Neural crest cell (in vitro differentiated cells): ENCODE measurements at places on chromosomes 12 and 14.
A peak's percentile ranks its signal among the peaks of the same experiment; 100 is the strongest.

DNA sequence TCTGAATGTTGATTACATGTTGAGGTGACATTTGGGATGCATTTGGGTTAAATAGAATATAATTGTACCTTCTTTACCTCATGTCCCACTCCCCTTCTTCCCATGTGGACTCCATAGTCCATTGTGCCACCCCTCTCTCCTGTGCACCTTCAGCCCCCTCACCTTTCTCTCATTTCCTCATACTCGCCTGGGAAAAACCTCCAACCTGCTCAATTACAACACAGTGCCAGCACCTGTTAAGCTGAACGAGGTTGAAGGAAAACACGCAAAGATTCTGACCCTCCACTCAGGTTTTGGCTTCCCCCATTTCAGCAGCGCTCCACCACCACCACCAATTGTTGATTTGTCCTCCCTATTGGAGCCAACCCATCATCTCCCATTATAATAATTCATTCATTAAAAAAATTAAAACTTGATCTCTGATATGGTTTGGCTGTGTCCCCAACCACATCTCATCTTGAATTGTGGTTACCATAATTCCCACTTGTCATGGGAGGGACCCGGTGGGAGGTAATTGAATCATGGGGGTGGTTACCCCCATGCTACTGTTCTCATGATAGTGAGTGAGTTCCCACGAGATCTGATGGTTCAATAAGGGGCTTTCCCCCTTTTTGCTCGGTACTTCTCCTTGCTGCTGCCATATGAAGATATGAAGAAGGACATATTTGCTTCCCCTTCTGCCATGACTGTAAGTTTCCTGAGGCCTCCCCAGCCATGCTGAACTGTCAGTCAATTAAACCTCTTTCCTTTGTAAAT, 33.7 kb upstream of the PPP2R5C start:
- no peak for DNase-seq

- no peak for DNase-seq
Observed at GRCh38 chr14:98070536-98070935, 1201.5 kb downstream of the BCL11B start.

DNA sequence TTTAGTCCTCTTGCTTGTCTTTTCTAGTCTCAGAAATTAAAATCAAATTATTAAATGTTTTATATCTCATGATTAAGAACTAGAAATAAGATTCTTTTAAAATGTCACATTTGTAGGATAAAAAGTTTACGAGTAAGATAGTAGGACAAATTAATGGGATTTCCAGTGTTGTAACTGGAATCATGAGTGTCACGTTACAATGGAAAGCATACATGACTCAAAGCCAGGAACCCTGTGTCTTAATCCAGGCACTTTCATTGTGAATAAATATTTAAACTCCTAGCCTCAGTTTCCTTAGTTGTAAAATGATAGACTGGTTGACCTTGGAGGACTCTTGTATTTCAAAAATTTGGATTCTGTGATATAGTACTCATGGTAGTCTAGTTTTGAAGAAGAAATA, 84.9 kb downstream of the MIA2 start:
- DNase-seq, result no peak

DNA sequence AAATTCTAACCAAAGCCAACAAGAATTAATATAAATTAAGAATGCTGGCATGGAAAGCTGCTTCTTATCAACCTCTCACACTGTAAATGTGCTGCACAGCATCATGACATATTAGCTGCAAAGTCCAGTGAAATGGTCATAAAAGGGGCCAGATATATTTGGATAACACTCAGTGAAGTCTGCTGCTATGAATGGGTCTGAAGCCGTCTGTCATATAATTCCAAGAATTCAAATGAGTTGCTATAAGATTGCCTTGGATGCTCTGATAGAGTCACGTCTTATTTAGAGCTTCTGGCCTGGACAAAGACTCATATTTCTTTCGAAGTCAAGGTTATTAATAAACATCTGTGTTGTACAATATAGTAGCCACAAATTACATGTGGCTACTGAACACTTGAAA, 54.3 kb upstream of the OVCH1 start:
- no peak for DNase-seq

DNA sequence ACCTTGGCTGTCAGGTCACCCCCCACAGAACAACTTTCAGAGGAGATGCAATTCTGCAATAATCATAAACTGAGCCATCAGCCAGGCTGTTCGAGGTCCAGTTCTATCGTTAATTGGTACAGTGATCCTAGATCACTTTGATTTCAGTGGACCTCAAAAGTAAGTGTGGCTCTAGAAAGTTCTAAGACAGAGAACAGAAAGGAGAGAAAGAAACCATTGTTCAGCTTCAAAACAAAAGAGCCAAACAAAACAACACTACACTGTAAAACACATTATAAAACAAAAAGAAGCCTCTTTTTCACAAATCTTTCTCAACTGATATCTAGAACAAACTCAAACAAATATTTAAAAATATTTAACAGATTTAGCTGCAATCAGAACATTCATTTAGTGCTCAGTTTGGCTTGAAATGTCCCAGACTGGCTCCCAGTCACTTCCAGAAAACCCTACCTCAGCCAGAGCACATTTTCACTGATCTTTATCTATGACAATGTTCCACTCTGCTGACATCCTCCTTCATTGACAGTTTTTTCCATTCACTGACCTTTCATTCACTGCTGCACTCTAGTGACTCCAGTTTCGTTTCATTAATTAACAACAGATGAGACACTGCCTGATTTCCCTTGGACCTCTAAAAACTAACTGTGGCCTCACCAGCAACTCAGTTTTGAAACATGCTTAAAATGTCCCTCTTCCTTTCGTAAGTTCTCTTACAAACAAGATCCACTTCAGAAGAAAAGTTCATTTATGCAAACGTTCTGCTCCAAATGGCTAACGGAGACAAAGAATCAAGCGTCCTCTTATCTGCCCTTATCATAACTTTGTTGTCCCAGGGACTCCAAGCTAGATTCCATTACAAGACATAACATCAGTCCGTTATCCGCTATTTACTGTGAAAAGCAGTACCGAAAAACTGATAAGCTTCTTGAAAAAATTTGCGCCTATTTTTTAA, 56.8 kb downstream of the DUSP16 start:
- DNase-seq, result no peak

DNA sequence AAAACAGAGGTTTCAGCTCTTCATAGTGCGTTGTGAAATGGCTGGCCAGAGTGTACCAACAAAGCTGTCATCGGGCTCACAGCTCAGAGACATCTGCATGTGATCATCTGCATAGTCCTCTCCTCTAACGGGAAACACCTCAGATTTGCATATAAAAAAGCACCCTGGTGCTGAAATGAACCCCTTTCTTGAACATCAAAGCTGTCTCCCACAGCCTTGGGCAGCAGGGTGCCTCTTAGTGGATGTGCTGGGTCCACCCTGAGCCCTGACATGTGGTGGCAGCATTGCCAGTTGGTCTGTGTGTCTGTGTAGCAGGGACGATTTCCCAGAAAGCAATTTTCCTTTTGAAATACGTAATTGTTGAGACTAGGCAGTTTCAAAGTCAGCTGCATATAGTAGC, 14.3 kb upstream of the PAPLN start:
- DNase-seq, result no peak

DNA sequence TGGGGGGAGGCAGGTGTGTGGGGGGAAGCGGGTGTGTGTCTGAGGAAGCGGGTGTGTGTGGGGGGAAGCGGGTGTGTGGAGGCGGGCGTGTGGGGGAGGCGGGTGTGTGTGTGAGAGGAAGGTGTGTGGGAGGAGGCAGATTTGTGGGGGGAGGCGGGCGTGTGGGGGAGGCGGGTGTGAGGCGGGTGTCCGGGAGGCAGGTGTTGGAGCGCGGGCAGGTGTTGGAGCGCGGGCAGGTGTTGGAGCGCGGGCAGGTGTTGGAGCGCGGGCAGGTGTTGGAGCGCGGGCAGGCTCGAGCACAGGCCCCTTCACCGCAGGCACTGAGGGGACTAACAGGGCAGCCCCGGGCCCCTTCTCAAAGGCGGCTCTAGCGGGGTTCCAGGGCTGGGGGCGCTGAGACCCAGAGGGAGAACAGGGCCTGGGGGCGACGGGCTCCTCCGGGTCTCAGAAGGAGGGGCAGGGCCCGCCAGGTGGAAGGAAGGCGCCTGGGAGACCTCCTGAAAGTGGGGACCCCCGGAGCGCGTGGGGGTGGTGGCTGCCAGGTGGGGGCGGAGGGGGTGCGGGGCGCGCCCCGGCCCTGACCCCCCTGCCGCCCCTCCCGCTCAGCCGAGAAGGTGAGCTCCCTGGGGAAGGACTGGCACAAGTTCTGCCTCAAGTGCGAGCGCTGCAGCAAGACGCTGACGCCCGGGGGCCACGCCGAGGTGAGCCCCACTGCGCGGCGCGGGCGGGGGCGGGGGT, 3.2 kb downstream of the CRIP2 start:
- no peak for DNase-seq

DNA sequence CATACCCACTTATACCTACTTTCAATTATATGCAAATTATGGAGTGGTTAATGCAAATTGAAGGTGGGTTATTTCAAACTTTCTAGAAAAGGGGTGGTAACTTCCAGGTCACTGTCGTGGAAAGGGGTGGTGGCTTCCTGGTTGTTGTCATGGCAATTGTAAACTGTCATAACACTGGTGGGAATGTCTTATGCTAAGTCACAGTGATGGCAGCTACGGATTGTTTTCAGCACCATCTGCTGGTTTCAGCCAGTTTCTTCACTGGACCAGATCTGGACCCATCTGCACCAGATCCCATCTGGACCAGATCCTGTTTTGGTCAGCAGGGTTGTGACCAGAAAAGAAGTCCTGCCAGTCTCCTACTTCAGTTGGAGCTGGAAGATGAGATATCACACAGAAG, 1469.3 kb downstream of the AACS start:
- no peak for DNase-seq

DNA sequence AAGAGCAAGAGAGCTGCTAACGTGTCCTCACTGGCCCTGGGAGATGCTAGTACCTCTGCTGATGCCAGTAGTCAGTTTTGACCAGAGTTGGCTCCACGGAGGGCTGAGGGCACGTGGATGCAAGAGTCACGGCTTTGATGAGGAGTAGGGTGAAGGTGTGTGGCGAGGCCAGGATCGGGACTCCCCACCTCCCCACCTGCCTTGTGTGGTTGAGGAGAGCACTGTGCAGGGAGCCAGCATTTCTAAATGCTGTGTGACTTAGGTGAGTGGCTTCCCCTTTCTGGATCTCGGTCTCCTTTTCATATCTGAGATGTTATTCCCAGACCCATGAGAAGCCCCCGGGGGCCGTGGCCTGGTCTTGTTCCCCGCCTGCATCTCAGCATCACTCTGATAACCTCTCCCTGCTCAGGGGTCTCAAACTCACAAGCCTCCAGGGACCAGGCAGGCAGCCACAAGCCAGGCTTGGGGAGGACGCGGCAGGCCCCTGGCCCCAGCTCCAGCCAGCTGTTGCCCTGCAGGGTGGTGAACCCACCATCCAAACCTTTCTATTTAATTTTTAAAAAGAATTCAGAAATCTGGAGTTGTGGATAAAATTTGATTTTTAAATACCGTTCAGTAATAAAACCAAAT, 32.1 kb downstream of the MVK start:
- no peak for DNase-seq

DNA sequence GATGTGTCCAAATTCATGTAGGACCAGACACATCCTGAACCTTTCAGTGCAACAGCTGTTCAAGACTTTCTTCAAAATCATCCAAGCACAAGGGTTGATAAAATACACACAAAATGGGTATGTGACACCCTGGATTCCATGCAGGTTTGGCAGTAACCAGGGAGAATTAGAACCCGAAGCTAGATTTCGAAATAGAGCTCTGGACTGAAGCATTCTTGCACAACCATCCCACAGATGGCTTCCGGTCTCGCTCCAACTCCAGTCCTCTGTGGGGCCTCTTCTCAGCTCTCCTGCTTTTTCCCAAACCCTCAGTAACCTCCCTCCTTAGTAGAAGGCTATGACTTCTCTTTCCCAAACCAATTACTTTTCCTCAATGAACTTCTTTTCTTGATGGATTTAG, 171.3 kb downstream of the TTC7B start:
- DNase-seq, result no peak

GRCh38 chr14:85313560-85314207, 216.3 kb upstream of the FLRT2 start:
- DNase-seq, result no peak

DNA sequence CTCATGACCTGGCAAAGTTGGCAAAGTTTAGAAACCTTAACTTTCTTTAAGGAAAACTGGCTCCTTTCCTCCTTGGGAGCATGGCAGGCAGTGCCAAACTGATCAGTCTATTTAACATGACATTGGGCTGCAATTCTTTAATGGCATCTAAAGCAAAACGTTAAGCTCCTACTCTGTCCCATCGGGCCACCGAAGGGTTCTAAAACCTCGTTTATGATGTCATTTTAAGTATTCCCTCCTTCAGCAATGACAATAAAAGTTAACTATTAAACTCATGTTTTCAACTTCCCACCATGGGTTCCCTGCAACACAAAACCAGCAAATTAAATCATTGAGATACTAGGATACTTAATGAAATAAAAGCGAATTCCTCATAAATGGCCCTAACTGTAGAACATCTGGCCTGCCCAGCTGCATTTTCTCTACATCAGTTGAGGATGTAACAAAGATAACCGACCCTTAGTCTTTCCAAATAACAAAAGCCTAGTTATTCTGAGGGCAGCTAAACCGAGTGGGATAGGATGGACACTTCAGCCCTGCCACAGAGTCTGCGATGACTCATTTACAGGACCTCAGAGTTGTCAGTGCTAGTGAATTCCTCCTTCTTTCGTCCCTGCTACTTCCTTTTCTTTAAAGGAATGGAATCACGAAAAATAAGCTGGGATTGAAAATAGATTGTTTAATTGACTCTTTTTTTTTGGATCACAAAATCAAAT, 34.5 kb upstream of the RIC8B start:
- DNase-seq, result no peak

DNA sequence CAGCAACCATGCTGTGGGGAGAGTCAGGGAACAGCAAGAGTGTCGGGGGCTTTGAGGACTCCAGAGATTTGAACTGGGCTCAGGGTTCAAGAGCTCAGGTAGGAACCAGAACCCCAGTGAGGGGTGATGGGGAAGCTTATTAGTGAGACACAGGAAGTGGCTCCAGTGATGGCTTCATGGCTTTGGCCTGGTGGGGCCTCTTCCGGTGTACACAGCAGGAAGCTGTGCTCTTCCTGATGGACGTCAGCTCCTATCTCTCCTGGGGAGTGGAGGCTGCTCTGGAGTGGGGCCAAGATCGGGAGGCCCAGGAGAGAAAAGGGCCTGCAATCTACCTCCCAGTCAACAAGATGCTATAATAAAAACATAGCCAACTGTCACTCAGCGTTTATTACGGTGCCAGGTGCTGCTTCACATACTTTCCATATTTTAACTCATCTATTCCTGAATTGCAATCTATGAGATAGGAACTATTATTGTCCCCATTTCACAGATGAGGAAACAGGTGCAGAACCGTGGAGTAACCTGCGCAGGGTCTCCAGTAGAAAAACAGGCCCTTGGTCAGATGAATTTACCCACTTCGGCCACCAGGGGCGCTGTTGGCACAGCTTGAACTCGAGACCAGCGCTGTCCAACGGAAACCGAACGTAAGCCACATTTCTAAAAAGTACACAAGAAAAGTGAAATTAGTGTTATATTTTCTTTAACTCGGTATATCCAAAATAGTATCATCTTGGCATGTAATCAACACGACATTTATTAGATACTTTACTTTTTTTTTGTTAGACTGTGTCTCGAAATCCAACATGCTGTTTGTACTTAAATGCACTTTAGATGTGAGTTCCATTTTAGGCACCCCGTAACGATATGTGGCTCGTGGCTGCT, 63.6 kb upstream of the DLK1 start:
- peak; percentile 74 for DNase-seq

GRCh38 chr14:54555651-54556050, 11.3 kb upstream of the SAMD4A start:
- DNase-seq, result no peak

- no peak for DNase-seq
Observed at GRCh38 chr14:105622329-105622955, 96.1 kb downstream of the TMEM121 start.
